ENCODE measurements at places on chromosomes 3 and 15.
A peak's percentile ranks its signal among the peaks of the same experiment; 100 is the strongest.

DNA sequence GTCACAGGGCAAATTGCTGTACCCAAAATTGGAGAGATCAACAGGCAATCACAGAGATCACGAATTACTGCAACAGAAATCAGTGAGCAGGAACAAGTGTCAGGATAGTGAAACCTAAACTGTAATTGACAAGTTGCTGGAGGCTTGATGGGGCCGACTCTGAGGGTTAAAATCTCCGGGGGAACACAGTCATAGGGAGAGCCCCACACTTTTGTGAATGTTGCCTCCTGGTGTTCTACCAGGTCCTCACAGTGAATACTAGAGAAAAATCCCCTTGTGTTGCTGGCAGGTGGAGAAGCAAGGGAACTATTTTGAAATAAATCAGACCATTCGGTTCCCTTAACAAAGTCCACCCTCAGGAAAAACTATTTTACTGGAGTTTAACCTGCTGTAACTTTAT is 697.5 kb upstream of the CBLB start:
- DNase-seq = no peak

DNA sequence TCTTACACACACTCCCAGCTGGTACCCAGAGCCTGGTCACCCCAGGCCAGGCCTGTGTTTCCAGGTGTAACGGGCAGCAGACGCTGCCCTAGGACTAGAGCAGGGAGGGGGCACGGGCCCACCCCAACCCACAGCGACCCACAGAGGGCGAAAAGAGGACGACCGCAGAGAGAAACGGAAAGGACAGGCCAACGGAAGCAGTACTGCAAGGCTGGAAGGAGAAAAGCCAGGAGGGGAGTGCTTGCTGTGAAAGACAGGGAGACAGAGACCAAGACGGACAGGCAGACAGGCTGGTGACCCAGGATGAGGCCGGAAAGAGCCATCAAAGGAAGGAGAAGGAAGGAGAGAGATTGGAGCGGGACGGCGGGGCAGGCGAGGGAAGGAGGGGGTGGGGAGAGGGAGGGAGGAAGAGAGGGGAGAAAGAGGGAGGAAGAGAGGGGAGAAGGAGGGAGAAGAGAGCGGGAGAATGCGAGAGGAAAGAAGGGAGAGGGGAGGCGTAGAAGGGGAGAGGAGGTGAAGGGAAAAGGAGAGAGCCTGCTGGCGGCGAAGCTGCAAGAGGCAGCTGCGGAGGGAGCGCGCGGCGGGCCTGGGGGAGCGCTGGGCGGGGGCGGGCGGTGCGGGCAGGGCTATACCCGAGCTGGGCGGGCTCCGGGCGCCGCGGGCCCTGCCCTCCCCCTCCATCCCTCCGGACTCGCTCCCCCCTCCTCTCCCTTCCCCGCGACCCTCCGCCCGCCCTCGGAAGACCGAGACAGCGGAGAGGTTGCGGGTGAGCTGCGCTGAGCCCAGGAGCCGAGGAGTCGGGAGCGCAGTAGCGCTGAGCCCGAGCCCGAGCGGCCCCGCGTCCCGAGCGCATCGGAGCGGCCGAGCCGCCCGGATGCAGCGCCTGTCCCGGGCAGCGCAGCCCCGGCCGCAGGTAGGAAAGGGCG is at the start of gene SLC6A1:
SLC6A1 (plus strand) TSS at position 732 of the 926 bp plus-strand sequence. CDS start 24,464 bp downstream, outside the sequence.
- no peak for DNase-seq

- DNase-seq = no peak
These were observed 283.1 kb upstream of the STAC start for GRCh38 chr3:36097209-36097608.

DNA sequence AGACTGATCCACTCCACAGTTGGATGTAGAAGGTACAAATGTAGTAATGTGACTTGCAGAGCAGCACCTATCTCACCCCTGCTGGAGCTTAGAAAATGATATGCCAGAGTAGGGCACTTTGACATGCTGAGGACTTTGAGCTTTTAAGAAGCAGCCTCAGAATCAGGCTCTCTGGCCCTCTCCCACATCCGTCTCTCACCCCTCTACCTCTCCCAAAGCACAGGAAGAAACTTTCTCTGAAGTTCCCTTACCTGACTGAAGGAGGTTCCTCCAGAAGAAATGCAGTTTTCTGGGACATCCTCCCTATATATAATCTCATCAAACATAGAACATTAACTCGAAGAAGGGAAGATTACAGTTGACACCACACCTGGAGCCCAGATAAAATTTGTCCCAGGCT is 98.4 kb upstream of the PEX5L start:
- no peak for DNase-seq

DNA sequence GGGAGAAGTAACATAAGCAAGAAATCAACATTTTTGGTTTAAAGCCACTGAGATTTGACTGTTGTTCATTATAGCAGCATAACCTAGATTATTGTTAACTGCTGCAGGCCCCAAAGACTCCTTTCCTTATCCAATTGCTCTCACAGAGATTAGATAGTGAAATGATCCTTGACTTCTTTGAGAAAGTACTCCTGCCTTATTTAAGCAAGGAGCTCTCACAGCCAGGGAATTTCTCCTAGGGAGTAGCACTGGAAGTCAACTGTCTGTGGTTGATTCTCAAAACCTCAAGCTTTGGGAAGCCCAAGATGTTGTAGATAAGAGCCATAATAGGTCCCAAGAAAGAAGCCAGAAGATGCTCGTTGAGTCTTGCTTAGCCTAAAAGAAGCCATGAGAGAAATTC is 151.8 kb upstream of the TSC22D2 start:
- no peak for DNase-seq

DNA sequence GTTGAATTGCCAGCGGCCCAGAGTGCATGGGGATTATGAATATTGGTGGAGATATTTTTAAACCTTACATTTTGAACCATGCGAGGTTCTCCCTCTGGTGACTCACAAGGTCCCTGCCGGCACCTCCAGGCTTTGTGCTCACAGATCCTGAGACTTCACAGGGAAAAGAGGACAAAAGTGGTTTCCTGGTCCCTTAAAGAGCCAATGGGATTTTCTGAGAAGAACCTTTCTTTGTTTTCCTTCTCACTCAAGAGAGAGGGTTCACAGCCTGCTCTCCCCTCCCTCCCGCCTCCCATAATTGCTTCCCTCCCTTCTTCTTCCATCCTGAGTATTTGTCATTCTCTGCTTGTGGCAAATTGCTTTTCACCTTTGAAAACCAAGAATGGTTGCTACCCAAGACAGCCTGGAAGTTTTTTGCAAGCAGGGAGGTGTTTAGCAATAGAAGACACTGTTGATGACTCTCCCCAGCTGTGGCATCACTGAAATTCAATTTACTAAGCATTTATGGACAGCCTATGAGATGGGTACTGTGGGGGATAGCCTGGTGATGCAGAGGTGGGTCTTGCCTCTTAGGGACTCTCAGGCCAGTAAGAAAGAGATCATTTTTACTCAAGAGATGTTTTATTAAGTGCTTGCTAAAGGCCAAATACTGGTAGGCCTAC is 76.6 kb downstream of the CPN2 start:
- DNase-seq = peak; percentile 30

GRCh38 chr15:77027111-77027696 is 32.3 kb downstream of the PSTPIP1 start:
- no peak for DNase-seq

- no peak for DNase-seq
These were observed 193.8 kb upstream of the PPP2R3A start for GRCh38 chr3:135771760-135772159.

DNA sequence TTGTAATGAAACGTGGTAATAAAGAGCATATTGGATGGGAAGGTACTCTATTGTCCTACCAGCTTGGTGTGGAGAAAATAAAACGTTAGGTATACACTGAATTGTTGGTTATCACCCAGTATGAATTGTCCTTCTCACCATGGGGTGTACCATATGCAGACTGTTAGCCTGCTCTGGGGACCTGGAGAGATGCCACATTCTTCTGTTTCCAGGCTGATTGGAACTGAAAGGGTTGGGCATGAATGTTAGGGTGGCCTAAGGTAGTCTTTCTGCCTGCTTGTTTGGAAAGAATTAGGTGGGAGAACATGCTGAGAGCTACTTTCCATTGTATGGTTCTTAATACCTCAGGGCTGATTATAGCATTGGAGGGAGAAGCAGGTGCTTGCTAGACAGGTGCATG is 340.6 kb downstream of the PTPRG start:
- DNase-seq = no peak

DNA sequence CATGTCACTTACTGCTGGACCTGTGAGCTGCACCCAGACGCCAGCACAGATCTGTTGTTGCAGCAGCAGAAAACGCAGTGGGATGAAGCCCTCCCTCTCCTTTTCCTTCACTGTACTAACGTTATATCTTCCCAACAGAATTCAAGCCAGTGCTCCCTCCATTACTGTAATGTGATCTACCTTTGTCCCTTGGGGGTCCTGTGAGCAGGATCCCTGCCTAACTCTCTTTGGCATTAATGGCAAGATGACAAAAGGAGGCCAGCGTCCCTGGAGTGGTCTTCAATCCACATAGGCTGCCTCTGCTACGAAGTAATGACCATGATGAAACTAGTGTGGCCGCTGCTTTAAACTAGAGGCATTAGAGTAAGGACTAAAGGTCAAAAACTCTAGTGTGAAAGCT is 69.3 kb upstream of the SOX14 start:
- no peak for DNase-seq

DNA sequence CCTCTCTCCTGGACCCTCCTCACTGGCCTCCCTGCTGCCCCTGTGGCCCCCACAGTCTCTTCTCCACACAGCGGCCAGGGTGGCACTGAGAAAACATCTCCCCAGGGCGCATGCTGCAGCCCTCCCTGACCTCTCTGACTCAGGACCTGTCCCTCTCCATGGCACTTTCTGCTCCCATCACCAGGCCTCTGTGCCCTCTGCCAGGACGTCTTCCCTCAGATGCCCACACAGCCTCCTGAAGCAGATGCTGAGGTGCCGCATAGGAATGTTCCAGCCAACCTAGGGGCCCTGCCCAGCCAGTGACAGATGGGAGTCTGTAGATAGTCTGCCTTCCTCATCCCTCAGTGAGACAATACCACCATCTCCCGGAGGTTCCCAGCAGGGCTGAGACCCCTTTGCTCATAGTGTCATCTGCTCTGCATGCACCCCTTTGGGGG is 8.7 kb downstream of the MYL3 start:
- no peak for DNase-seq

DNA sequence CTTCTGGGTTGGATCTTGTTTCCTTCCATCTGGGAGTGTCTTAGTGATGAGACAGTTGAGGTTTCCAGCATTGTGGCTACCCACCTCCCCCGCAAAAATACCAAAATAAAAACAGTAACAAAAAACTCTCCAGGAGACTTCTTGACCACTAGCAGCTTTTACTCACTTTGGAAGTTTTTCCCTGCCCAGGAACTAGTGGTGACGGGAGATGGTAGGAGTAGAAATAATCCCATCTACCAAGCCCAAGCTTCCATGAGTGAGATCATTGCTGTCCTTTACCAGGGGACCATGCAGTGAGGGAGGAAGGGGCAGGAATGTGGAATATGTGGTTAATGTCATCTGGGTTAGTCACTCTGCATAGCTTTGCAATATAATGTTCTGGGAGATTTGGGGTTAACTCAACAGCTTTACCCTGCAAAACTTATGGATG is 187.7 kb downstream of the ITPR1 start:
- DNase-seq = peak; percentile 66

DNA sequence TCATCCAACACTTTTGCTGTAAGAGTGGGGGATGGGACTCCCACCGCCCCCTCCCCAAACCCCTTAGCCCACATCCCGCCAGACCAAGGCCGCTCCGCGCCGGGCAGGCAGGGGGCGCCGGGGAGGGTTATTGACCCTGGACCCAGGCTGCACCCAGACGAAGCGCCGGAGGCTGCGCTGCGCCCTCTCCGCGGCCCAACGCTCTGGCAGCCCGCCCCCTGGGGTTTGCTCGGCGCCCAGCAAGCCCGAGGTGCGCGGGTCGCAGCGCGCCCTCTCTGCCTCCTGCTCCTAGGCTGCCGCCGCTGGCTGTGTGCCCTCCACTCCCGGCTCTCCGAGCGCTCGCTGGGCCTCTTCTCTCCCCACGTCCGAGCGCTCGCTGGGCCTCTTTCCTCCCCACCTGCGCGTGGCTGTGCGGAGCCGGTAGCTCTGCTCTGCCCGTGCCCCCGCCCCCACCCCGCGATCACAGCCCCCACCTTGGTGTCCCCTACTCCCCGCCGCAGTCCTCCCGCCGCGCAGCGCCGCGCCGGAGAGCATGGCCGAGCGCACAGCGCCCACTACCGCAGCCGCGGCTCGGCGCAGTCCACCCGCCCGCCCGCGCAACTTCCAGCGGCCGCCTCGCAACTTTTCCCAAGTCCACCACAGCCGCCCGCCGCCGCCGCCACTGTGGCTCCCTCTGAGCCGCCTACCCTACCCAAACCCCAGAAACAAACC is 1.2 kb downstream of the MECOM start:
- DNase-seq = peak; percentile 38

- DNase-seq = no peak
These were observed 223.5 kb downstream of the NEK10 start for GRCh38 chr3:27145719-27146118.

DNA sequence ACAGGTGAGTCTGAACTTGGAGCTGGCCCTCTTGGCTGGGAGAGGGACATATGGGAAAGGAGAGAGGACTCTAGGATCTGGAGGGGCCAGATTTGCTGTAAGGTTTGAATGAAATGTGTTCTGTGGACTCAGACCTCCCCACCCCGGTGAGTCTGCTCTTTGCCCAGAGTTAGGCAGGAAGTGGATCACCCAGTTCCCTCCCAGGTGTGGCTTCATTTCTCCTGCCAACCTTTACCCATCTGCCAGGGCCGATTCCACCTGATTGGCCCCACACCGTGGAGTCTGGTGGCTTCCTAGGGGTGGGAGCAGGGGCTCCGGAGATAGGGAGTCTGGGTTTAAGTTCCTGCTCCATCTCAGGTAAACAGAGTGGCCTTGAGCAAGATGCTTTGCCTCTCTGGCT is 25.5 kb downstream of the CD276 start:
- no peak for DNase-seq

GRCh38 chr15:50107591-50108408 is 11.2 kb downstream of the ATP8B4 start:
- DNase-seq = no peak

DNA sequence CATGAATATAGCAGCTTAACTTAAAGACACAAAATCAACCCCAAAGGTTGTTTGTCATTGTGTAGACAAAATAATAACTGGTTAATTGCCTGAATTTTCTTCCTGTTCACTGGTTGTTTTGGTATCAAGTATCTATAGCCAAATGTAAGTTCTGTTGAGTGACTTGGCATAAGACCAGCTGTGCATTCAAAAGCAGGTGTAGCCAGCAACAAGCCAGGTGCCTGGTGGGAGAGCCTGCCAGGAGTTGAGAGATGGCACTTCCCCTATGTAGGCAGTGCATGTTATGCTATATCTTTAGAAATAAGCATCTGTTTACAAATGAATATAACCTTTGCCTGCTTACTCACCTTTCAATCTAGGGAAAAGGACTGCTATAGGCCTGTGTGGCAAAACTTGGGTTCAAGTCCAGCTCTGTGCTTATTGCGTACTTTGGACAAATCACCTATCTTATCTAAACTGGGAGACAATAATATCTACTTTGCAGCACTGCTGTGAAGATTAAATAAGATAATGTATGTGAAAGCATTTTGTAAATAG is 84.9 kb upstream of the TBL1XR1 start:
- DNase-seq = no peak

DNA sequence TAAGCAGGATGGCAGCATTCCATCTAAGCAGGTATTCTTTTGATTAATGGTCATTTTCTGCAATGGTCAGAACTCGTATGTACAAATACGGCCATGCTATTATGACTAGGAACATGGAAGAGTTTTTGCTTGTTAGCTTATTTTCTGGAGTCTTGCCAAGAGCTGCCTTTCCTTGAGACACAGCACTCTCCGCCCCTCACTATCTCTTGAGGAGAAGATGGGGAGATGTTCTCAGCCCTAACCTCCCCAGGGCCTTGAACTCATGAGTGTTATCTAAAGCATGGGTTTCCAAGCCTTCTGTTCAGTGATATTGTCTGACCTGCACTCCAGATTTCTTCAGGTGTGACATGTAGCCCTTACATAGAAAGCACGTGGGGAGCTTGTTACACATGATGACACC is 65.9 kb upstream of the ACTC1 start:
- no peak for DNase-seq

Data from fibroblast of mammary gland (primary cell).